ENCODE measurements at places on chromosomes 3 and 15.

DNA sequence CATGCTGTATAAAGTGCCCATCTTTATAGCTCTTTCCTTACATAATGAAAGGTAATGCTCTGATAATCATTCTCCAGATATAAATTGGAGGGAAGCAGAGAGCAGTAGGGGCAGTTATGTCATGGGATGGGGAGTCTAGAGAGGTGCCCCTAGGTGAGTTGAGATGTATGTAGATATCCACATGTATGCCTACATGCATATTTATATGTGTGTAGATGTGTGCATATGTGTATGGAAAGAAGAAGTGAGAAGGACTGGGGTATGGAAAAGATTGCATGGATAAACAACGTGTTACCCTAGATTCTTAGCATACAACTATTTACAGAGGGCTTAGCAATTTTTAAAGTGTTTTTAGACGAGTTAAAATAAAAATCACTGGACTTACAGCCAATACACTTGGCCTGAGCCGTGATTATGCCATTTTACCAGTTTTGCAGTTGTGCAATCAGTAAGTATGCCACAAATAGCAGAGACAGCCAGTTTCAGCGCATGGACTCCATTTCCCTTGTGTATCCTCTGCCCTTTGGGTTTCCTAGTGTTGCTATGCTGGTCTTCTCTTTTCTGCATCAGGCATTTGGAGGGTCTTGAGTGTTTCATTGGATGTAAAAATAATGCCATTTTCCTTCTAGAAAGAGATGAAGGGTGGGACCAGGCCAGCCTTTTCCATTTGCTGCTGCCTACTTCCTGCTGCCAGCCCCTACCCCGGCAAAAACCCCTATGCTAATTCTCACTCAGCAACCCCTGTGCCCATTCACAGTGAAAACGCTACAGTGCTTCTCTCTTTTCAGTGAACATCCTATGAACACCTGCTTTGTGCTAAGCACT, 199.4 kb upstream of the NR2E3 start:
- no peak for DNase-seq

GRCh38 chr3:13022348-13023234, 50.6 kb downstream of the IQSEC1 start:
- no peak for DNase-seq

GRCh38 chr3:149368201-149368673, 9.2 kb downstream of the TM4SF1 start:
- DNase-seq = no peak

GRCh38 chr15:72365844-72366243, 10.0 kb downstream of the HEXA start:
- peak; percentile 32 for DNase-seq

GRCh38 chr3:60337421-60337820, 913.8 kb downstream of the FHIT start:
- no peak for DNase-seq

GRCh38 chr3:195065142-195065863, 205.7 kb downstream of the XXYLT1 start:
- no peak for DNase-seq

GRCh38 chr15:43410572-43411214, 39.8 kb downstream of the TUBGCP4 start:
- no peak for DNase-seq

GRCh38 chr3:38627956-38628355, 21.5 kb downstream of the SCN5A start:
- DNase-seq = no peak

DNA sequence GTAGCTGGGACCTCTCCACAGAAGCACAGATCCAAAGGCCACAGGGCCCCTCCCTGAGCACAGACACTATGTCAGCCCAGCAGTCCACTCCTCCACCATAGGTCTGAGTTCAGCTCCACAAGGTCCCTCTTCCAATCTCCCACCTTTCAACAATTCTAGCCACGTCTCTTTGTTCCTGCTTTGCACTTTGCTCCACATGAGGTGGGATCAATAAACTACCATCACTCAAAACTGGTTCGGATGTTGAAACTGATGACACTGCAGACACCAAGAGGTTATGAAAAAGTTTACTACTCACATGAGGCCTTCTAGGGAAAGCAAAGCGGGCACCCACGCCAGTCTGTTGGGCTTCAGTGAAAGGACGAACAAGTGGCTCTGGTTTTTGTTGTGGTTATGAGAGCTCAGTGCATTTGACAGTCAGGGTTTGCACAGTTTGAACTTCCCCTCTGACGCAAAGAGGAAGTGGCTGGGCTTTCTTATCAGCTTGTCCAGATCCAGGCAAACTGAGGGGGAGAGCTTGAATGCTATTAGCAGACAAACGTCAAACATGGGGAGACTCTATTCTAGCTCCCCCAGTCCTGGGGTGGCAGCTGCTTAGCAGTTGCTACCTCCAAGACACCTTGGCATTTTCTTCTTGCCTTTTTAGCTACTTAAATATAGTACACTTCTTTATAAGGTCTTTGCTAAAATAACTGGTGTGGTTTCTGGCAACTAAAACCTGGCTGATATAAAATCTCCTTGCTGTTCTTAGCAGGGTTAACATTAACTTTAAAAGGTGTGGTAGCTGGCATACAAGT, 37.8 kb downstream of the ZNF445 start:
- DNase-seq = peak; percentile 71

GRCh38 chr3:138681463-138682220, 73.1 kb downstream of the FAIM start:
- no peak for DNase-seq

- no peak for DNase-seq
Observed at GRCh38 chr3:154781595-154781994, 298.5 kb upstream of the MME start.

- DNase-seq = no peak
Observed at GRCh38 chr3:134040066-134040465, 10.3 kb upstream of the SLCO2A1 start.

GRCh38 chr3:45489730-45490309, 101.4 kb downstream of the LARS2 start:
- DNase-seq = no peak

GRCh38 chr15:90912770-90913075, 9.6 kb downstream of the MAN2A2 start:
- DNase-seq = no peak

GRCh38 chr15:96418146-96418545, 87.6 kb downstream of the NR2F2 start:
- no peak for DNase-seq

DNA sequence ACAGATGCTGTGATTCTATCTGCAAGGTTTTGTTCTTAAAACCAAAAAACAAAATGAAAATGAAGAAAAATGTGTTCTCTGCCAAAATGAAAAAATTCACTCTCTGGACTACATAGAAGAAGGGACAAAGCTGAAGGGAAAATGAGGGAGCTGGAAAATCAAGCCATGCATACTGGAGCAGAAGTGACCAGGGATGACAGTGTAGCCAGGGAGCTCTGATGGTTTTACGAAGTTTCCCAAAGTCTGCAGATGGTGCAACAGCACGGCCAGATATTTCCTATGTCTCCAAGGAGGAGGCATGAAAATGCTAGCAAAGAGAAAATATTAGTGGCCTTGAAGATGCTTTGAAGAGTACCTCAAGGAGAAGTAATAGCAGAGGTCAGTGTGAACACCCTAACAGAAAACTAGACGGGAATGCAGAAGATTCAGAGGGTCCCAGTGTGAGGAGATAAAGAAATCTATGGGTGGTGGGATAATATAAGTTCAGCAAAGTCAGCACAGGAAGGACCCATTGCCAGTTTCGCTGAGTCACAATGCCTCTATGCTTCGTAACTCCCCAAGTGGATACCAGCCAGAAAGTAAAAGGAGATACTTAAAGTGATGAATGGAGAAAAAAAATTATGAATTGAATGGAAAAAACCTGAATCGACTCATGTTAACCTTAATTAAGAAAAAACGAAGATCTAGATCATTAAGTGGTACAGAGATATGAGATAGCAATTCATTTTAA, 39.0 kb upstream of the POMGNT2 start:
- DNase-seq = no peak

DNA sequence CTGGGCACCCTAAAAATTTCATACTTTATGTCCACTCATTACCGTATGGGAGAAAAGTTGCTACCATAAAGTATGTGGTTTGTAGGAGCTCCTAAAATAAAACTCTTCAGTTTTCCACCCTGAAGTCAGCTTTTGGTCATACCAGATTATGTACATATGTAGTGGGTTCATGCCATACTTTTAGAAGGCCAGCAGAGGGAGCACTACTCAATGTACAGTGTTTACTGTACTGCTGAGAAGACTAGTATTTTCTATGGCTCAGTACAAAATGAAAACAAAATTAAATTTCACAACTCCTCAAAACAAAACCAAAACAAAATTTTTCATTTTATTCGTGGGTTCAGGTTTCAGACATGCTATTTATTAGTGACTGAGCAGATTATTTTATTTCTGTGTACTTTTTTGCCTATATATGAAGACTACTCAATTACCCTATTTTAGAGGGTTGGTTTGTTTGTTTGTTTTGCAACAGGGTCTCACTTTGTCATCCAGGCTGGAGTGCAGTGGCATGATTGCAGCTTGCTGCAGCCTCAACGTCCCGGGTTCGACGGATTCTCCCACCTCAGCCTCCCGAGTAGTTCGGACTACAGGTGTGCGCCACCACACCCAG, 24.3 kb downstream of the NXPE3 start:
- DNase-seq = peak; percentile 80

GRCh38 chr3:140953028-140953960, 11.7 kb downstream of the SLC25A36 start:
- no peak for DNase-seq

DNA sequence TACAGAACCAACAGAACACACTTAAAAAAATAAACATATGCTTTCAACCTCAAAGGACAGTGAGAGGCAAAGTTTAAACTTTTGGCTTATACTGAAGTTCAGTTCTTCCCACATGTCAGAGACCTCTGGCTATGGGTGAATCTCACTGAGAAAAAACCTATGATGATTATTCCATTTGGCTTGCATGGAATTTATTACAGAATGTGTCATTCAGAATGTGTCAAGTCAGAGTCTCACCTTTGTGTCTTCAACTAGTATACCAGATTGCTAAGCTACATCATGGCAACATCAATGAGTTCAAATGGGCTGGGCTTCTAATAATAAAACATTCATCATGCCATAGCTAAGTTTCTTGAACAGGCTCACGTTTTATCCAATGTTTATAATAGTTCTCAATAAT, 987.0 kb downstream of the NTRK3 start:
- no peak for DNase-seq

GRCh38 chr3:130582457-130583153, 65.6 kb downstream of the COL6A6 start:
- DNase-seq = no peak

GRCh38 chr3:5272387-5272786, 84.9 kb downstream of the EDEM1 start:
- DNase-seq = no peak

- DNase-seq = no peak
Observed at GRCh38 chr3:49855662-49856061, 702 bp downstream of the TRAIP start.

DNA sequence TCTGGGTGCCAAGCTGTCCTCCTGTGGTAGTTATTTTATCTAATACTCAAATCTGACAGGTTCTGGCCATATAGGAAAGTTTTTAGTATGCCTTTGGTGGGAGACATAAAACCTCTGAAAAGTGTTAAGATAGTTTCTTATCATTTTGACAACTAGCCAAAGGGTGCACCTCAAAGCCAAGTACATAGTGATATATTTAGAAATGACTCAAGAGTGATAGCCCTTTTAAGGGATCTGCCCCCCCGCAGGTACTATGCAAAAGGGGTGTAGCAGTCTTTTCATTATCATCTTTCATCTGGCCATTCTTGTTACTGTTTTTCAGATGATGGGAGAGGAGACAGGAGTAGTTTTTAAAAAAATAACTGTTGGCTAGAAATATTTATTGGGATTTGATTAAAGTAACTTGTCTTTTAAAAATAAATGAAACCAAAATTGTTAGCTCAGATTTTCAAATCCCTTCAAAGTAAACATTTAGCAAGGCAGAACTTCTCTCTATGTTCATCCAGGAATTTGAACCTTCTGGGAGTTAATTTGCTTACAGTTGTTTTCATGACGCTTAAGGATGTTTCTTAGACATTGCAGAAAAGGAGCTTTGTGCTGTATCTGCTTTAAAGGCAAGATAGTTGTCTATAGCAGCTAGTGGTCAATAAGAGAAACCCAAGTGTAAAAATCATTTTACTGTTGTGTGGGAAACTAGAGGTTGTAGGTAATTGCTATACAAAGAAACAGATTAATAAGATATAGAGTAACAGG, 5.1 kb downstream of the PHLDB2 start:
- no peak for DNase-seq

DNA sequence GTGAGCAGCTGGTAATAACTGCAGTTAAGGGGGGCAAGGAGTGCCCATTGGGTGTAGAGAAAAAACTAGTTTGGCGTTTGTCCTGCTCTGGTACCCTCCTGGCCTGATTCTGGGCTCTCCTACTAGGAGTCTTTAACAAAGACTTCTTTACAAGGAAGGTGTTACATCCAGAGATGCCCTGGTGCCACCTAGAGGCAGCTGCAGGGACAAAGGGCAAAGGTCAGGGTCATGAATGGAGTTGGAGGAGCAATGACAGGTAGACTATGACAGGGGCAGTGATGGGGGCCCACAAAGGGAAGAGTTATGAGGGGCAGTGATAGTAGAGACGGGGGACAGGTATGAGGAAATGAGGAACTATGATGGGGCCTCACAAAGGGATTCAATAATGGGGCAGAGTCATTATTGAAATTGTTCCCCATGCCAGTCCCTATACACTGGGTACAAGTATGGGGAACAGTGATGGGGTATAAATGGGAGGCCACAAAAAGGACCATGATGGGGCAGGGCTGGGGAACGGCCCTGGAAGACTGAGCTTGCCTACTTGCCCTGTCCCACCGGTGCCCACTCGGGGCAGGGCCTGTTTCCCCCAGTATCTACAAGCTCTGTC, 7.9 kb downstream of the CCDC71 start:
- DNase-seq = peak; percentile 67

DNA sequence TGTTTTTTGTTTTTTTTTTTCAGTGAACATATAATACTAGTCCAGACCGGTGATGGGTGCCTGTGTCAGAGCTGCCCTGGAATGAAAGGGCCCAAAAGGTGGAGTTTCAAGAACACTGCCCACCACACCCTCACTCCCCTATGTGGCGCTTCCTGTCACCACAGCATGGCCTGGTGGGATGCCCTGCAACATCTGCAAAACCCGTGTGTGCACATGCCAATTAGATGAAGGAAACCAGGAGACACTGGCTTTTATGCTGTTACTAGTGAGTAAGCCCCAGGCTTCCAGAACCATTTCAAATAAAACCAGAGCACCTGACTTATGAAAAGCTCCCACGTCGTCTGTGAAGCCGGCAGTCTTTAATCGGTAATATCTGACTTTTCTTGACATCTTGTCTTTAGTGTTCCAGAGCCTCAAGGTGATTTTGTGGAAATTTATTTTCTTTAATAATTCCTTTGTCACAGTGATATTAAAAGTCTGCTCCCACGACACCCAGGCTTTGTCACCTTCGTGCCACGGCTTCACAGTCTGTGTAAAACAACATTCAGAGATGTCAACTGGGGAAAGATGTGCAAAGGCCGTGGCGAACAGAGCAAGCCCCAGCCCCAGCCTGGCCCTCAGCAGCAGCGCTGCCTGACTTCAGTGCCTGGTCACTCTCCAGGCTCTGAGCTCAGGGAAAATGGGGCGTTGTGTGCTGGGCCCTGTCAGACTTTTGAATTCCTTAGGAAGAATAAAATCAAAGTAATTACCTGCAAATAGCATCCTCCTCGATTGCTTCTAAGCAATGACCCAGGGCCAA, 6.4 kb downstream of the CFAP92 start:
- no peak for DNase-seq

GRCh38 chr15:84715441-84716035, 401 bp downstream of the SEC11A start:
- no peak for DNase-seq

Data from CD4-positive, alpha-beta T cell treated with Interleukin-4 for 4 hours (primary cell).